Skin of body (tissue), 3 donors: ENCODE measurements at places on chromosomes 2 and 18. TPM values are rescaled to one million over a fixed set of nuclear protein-coding genes. Genes with fewer than 3 reads are reported as not detected.

DNA sequence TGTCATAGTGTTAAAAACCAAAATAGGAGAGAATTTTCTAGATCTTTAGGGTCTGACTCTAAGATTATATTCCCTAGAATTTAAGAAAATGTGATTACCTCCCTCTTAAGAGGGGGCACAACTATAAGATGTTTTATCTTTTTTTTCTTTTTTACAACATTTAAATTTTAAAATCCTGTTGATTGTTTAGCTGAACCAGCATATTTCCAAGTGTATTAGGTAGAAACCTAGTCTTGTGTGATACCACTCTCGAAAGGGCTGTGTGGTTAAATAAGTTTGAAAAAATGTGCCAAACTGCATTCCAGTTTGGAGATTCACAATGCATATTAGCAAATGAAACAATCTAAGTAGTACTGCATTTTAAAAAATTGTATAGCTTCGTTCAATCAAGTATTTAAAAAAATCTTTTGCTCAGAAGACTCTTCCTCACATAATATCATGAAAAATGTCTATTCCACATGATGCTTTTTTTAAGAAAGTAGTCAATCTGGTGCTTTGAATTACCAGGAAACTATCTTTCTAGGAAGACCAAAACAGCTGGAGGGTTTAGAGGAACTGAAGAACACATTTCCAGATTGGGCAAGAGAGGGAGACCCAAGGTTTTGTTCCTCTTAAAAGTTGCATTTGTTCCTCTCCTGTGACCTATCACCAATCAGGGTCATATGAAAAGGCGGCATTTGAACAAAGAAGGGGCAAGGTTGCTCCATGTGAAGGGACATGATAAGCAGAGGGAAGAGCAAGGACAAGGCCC, 98.8 kb downstream of the DPP4 start:
- no peak for DNase-seq

- DNase-seq = no peak
Measured at GRCh38 chr18:45161850-45162249, 453.4 kb upstream of the SLC14A2 start.

DNA sequence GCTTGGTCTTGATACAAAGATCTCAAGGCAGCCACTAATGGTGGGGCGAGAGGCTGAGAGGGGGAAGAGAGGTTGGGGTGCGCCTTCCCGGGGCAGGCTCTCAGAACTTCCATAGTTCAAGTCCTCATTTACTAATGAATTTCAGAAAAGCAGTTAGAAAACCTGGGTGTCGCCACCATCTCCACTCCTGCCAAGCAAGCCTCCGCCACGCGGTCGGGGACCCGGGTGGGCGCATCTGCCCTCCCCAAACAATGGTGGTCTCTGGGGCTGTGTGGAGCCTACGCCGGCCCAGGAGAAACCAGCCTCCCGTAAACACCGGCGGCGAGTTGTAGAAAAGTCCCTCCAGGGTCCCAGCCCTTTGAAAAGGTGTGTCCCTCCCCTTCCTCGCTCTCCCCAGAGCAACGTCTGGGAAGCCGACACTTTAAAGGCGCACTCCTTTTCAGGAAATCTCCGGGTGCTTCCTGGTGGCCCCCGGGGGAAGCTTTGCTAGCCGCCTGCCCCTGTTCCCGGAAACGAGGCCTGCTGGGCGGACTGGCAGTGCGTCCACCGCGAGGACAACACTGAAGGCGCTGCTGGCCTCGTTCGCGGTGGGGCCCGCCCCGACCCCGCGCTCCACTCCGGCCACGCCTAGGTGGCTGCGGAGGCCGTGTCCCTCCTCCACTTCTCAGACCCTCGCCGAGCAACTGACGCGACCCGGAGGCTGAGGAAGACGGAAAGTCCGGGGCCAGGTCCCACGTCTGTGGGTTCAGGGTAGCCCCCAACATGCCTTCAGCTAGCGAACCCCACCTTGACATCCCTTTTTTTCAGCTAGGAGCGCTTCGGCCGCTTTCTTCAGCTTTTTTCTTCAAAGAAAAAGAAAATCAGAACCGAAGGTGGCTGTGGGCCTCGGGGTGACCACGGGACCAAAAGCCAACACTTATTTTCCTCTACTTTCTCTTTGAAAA, 16.8 kb downstream of the EVX2 start:
- no peak for DNase-seq

GRCh38 chr2:105858868-105859693, 114.4 kb downstream of the NCK2 start:
- DNase-seq = no peak

DNA sequence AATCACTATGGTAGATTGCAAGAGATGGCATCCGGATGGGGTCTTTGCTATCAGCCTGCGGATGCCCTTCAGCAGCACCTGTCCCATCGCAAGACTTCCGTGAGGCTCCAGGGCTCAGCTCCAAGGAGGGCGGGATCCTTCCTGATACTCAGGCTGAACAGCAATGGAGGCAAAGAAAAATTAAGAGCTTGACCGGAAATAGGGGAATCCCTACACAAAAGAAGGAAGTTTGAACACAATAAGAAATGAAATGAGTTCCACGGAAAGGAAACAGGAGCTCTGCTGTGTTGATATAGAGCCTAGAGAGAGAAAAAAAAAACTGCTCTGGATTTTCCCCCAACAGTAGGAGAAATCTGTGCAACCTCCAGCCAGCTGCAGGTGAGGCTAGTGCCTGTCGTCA, 91.9 kb downstream of the ARL4C start:
- no peak for DNase-seq

- DNase-seq = no peak
Measured at GRCh38 chr2:1049691-1050090, 99.0 kb downstream of the SNTG2 start.

- no peak for DNase-seq
Measured at GRCh38 chr2:8087480-8087840, 594.4 kb upstream of the ID2 start.

DNA sequence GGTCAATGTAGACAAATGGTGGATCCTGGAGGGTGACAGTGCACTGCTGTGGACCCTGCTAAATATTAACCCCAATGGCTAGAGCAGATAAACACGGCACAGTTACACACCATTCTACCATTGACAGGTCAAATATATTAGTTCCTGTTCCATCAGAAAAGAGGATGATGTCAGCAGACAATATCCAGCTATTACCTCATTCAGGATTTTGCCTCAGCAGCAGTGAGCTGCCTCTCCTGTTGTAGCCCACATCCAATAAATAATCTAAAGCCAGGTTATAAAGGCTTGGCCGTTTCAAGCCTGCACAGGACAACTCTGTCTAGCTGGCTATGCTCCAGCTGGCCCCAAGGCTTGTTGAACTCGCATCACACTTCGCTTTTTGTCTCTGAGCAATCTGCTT, 31.6 kb upstream of the NETO1 start:
- no peak for DNase-seq

GRCh38 chr2:126754240-126755004, 98.5 kb downstream of the GYPC start:
- DNase-seq = no peak

- no peak for DNase-seq
Measured at GRCh38 chr18:36561046-36561445, 263.5 kb downstream of the FHOD3 start.

DNA sequence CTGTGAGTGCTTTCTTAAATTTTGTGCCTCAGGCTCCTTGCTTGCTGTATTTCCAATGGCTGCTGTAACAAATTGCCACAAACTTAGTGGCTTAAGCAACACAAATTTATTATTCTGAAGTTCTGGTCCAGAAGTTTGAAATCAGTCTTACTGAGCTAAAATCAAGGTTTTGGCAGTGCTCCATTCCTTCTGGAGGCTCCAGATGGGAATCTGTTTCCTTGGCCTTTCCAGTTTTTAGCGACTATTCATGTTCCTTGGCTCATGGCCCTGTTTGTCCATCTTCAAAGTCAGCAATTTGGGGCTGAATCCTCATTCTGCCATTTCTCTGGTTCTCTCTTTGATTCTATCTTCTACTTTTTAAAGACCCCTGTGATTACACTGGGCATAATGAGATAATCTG, 31.8 kb downstream of the STRADB start:
- no peak for DNase-seq

DNA sequence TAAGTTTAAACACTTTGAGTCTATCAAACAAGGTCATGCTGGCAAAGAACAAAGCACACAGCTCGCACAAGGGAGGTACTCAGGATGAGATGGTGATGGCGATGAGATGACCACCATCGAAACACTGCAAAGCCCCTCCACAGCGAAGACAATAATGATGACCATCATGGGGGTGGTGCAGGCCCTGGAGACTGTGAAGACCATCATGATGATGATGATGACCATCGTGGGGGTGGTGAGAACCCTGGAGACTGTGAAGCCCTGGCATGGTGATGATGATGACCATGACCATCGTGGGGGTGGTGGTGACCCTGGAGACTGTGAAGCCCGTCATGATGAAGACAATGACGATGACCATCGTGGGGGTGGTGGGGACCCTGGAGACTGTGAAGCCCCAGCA, 81.6 kb upstream of the SALL3 start:
- DNase-seq = no peak

DNA sequence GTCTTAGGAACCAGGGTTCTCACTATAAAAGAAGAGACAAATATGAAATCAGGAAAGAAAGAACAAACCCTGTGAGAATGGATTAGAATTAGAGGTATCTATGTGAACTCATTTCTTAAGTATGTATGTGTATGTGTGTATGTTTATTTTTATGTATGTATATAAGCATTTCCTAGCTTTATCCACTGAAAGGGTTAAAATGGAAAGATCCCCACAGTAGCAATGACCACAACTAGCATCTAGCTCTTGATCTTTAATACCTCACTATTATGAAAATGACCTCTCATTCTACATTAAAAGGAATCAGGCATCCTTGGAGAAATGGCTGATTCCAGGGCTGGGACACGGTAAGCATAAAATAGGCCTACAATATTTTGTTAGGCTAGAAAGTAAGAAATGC, 31.6 kb downstream of the RTN4 start:
- DNase-seq = no peak

DNA sequence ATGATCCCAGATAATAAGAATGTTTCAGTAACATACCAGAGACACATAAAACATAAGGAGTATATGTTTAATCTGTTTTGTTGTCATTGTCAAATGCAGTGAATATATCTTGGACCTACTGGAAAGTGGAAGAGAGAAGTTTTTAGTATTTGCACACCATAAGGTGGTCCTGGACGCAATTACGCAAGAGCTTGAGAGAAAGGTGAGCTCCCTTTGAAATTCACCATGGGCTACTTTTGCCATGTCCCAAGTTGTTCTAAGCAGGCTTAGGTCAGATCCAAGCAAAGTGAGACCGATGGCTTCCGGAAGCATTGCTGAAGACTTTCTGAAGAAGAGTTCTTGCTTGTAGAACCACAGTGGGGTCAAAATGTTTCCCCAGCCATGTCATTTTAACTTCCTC, 30.8 kb upstream of the RPL37A start:
- no peak for DNase-seq

DNA sequence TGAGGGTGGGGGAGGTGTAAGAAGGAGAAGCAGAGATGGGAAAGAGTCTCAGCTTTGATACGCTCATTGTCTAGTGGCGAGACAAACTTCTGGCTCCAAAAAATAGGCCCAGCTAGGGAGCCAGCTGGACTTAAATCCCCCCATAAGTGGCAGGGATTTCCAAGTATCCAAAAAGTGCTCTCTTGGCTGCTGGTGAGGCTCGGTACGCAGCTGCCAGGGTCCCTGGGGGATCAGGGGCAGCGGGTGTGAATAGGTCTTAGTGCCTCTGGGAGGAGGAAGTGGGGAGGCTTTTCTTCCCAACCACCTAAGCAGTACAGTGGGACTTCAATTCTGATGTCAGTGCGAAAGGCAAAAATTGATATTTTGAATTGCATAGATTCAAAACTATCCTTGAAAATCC, 73.5 kb downstream of the ALK start:
- DNase-seq = no peak

GRCh38 chr2:152449578-152449977, 114.6 kb downstream of the FMNL2 start:
- DNase-seq = no peak

ELP2 gene
- 179 TPM for total RNA-seq

FRZB gene
- 8.1 TPM for total RNA-seq

PFN4 gene
- total RNA-seq = 0.49 TPM

RAB6C gene
- not detected for total RNA-seq

TRABD2A gene
- 1.5 TPM for total RNA-seq
